Activated CD4-positive, alpha-beta T cell treated with anti-CD3 and anti-CD28 coated beads, Interleukin-2, amount 10 ng/mL, durations not matched to agents 7 days and 5 days (primary cell): ENCODE measurements at places on chromosomes 6 and 20. TPM values are rescaled to one million over a fixed set of nuclear protein-coding genes. Genes with fewer than 3 reads are reported as not detected.
A peak's percentile ranks its signal among the peaks of the same experiment; 100 is the strongest.

NKAIN4 gene
- not detected for total RNA-seq

GRCh38 chr6:93412452-93412851, 6.9 kb downstream of the EPHA7 start:
- DNase-seq = no peak

DNA sequence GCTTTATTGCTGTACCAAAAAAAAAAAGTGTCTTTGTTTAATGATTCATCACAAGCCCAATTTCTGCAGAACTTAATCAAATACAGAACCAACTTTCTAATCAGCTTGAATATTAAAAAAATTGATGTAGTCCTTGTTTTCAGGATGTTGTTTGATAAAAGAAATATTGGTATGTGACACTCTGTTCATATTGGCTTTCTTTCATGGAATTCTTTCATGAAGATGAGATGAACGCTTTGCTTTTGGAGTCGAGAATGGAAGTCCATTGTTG, 184.3 kb downstream of the ZNF217 start:
- no peak for DNase-seq

DNA sequence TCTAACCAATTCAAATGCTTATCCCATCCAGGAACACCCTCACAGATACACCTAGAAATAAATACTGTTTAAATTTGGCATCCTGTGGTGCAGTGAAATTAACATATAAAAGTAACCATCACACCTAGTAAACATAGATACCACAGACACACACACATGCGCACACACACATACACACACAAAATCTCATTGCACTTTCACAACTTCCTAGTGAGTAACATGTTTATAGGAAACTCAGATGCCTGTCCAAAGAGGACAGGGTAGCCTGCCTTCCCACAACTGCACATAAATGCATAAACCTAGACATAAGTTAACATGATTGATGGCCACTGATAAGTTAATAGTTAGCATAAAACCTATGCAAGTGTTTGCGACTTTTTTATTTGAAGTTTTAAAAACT, 56.8 kb downstream of the LRRC1 start:
- no peak for DNase-seq

GRCh38 chr6:2693231-2693630, 57.5 kb downstream of the MYLK4 start:
- no peak for DNase-seq

PAX1 gene
- not detected for total RNA-seq

GFRA4 gene
- not detected for total RNA-seq

GRCh38 chr6:160667639-160668481, 3.8 kb upstream of the LPA start:
- peak; percentile 47 for DNase-seq

GRCh38 chr6:228881-229651, 63.2 kb upstream of the DUSP22 start:
- no peak for DNase-seq

DNA sequence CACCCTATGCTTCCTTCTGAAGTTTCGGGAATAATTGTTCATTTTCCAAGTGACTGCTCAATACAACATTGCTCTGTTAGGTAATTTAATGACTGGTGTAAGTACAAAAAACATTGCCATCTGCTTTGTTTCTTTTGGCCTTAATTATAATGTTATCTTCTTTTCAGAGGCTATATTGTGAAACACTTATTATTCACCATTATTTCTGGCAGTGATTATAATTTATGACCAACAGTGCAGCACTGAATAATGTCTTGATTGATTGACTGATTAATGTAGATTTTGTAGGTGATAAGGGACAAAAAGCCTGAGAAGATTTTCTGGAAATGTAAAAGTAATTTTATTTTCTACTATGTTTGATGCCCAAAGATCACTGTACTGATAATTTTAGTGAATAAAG, 377.7 kb downstream of the PLCB1 start:
- no peak for DNase-seq

OOEP gene
- 0.57 TPM for total RNA-seq

SLC22A3 gene
- not detected for total RNA-seq

RIMS1 gene
- not detected for total RNA-seq

EPPIN gene
- total RNA-seq = not detected

DNA sequence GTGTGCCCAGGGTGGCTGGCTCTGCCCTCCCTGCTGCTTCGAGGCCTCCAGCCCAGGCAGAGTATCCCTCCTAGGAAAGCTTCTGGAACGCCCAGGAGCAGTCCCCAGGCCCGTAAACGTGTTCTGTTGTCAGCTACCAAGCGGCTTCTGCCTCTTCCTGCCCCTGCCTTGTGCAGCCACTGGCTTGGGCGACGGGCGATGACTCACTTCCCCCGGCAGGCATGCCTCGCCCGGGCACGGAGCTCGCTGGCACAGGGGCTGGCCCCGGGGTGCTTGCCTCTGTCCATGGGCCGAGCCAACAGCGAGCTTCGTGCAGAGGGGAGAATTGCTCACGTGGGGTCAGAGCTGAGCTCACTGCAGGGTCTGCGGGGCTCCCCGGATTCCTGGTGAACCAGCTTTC, 86.7 kb upstream of the THBS2 start:
- no peak for DNase-seq

DUSP22 gene
- total RNA-seq = 35.3 TPM

- no peak for DNase-seq
These were observed 100.5 kb upstream of the SASH1 start for GRCh38 chr6:148242180-148242579.

- DNase-seq = no peak
These were observed 41.0 kb upstream of the FAM50B start for GRCh38 chr6:3808199-3808598.

NOTCH4 gene
- total RNA-seq = 0.27 TPM

DNA sequence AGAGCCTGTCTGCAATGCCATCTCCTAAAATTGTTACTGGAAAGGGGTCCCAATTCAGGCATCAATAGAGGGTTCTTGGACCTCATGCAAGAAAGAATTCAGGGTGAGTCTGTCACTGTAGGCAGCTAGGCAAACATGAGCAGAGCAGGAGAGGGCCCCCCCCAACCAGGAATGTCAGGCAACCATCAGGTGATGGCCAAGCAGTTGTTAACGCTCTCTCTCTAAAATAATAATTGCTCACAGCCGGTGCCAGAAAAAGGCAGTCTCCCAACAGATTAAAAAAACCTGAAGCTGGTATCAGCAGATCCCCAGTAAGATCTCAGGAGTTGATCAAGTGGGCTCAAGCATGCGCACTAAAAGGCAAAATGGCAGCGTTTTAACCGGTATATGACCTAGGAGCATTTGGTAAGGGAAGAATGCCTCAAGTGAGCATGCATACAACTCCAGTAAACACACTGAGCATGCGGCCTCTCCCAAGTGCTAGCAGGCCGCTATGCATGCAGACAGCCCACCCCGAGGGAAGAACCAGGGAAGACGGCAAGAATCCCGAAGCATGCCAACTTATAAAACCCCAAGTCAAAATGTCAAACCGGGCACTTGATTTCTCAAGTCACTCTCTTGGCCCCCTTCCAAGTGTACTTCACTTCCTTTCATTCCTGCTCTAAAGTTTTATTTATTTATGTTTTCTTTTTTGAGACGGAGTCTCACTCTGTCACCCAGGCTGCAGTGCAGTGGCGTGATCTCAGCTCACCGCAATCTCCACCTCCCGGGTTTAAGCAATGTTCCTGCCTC, 44.0 kb upstream of the RNGTT start:
- no peak for DNase-seq

COL19A1 gene
- total RNA-seq = not detected

DNA sequence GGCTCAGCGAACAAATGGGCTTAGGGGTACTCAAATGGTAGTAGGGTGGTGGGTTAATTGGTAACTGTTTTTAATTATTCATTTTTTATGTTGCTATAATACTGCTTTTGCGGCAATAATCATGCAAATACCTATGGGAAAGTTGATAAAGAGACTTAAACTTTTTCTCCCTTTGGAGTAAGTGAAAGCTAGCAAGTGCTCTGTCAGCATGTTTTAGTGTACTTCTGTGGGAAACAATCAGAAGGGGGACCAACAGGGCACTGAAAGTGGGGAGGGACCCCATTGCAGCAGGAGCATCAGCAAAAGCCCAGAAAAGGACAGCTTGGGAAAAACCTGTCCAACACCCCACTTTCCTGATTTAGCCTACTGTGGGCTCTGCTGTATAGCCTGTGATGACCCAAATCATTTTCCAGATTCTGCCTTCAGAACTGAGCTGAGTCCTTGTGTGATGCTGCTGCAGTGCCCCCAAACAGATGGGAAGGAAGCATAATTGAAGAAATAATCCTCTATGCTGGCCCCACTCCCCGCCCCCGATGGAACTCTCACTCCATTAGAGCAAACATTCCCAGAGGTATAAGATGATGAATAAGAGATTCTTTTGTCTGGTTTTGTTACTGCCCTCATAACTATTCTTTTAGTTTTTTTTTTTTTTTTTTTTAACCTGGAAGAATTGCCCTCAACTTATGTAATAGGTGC, 322.8 kb downstream of the CD83 start:
- DNase-seq = no peak

GRCh38 chr6:37481711-37482605, 17.7 kb downstream of the CCDC167 start:
- no peak for DNase-seq

DNA sequence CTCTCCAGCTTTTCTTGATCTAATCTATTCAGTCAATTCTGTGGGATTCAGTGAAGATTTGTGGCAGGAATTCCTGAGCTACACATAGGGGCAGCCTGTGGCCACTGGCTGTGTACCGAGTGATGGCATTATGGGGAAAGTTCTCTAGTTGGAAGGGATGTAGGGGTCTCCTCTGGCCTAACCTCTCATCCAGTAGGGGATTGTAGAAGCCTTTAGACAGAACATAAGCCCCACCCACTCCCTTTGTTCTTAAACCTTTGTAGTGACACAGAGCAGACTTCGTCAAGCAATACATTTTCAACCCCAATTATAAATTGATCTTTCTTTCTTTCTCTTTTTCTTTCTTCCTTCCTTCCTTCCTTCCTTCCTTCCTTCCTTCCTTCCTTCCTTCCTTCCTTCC, 188.9 kb downstream of the QKI start:
- no peak for DNase-seq
